ENCODE measurements at places on chromosomes 11 and 22. TPM values are rescaled to one million over a fixed set of nuclear protein-coding genes. Genes with fewer than 3 reads are reported as not detected.
A peak's percentile ranks its signal among the peaks of the same experiment; 100 is the strongest.

The NEFH gene
- total RNA-seq: 0.22 TPM

DNA sequence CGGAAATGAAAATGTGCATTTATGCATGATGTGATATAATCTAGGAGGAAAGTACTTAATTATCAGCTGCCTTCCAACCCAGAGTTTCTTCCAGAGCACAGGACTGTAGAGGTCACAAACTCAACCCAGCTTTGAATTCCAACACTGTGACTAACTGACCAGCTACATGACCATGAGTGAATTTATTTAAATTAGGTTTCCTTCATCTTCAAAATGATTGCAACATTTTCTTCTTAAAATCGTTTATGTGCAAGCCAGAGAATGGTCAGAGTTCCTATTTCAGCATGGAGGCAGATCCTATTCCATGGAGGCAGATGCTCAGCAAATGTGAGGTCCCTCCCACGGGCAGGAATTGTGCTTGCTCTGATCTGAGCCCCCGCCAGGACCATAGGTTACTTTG lies 42.4 kb downstream of the OSBP start:
- peak; percentile 65 for DNase-seq

DNA sequence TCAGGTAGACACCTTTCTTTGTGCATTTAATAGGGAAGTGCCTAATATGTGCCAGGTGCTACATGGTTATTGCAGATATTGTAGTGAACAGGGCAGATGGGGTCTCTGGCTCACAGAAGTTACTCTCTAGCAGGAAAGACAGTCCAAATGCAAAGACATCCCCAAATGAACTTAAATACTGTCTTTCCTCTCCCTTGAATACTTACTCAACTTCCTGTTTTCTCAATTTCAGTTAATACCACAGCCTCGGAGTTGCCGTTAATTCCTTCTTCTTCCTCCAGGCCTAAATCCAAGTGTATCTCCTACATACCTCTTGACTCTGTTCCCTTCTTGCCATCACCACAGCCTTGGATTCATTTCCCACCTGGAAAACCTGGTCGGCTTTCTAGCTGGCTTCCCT lies 134.3 kb upstream of the SESN3 start:
- DNase-seq: no peak

- DNase-seq: no peak
These were observed 2.0 kb upstream of the MS4A10 start for GRCh38 chr11:60783141-60783484.

DNA sequence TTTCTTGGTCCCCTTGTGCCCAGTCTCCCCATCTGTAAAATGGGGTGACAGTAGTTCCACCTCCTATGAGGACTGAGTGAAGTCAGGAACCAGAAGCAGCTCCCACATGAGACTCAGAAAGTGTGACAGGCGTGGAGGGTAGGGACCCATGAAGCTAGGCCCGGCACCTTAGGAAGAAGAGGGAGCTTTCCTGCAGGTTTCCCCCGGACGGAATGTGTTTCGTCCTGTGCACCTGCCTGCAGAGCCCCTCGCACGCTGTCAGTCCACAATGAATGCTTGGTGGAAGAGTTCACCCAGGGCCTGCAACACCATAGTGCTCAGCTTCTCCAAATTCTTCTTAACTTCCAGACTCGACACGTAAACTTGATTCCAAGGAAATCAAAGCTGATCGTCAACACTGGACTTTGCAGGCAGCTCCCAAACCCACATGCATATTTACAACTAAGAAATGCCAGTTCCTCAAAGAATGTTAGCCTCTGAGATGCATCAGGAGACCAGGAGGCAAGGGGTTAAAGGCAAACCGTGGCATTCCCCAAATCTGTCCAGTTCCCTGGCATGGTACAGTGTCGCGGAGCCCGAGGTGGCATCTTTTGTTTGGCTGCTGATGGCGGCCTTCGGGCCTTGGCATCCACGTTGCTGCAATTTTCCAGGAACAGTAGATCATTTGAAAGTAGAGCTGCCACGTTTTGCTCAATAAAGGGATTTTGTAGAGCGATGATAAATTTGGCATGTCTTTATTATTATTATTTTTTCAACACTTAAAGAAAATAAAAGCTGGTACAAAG lies 15.4 kb downstream of the LRP5 start:
- no peak for DNase-seq

- DNase-seq: no peak
These were observed 839.4 kb downstream of the OPCML start for GRCh38 chr11:132692891-132693290.

- peak; percentile 63 for DNase-seq
These were observed 75.8 kb downstream of the GGTLC2 start for GRCh38 chr22:22720201-22720723.

The P2RY2 gene
- total RNA-seq: 0.20 TPM

The MS4A1 gene
- total RNA-seq: not detected

GRCh38 chr11:16356761-16357393 lies 531 bp upstream of the SOX6 start:
- DNase-seq: no peak

GRCh38 chr11:125295931-125296330 lies 131.4 kb downstream of the PKNOX2 start:
- DNase-seq: no peak

GRCh38 chr11:115409691-115410220 lies 94.5 kb downstream of the CADM1 start:
- peak; percentile 62 for DNase-seq

GRCh38 chr22:27514601-27515523 lies 286.7 kb downstream of the MN1 start:
- DNase-seq: no peak

- DNase-seq: no peak
These were observed 512 bp downstream of the TOLLIP start for GRCh38 chr11:1308743-1309497.
